ENCODE measurements at places on chromosomes 5 and 9.
A peak's percentile ranks its signal among the peaks of the same experiment; 100 is the strongest.

DNA sequence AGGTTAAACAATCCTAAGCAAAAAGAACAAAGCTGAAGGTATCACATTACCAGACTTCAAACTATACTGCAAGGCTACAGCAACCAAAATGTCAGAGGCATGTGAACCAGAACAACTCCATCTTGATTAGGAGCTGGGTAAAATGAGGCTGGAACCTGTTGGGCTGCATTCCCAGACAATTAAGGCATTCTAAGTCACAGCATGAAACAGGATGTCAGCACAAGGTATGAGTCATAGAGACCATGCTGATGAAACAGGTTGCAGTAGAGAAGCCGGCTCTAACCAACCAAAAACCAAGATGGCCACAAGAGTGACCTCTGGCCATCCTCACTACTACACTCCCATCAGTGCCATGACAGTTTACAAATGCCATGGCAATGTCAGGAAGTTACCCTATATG lies 252.0 kb downstream of the RASEF start:
- DNase-seq: no peak

GRCh38 chr9:93807166-93808074 lies 147.7 kb downstream of the BARX1 start:
- no peak for DNase-seq

DNA sequence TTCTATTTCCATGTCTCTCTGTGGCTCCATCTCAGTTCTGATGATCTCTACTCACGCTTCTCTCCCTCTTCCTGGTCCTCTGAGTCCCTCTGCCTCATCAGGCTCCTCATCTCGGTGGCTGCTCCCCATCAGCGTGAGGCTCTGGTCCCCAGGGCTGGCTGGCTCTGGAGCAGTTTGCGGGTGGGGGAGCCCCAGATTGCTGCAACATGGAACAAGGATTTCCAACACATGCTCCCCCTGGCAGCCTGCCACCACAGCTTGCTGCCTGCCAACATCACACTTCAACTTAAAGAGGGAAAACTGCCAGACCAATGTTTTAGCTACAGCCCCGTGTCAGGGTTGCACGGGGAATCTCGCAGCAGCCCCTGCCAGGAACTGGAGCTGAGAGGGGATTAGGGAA lies 77.2 kb upstream of the NEK6 start:
- peak; percentile 71 for DNase-seq

DNA sequence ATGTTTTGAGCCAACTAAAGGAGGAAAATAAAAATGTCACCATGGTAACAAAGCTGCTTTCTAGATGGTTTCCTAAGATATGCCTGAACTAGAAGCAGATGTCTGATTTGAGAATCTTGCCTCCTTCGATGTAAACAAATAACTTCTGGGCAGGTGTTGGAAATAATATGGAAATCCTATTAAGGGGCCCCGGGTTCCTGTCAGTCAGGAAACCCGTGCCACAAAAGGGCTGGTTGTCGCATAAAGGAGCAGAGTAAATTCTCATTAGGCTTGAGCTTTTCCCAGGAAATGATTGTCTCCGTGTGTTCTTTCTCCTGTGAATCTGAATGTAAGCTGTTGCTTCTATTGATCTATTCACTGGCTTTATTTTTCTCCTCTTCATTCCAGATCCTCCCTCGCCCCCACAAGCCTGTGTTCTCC lies 90.8 kb downstream of the TLE4 start:
- no peak for DNase-seq

GRCh38 chr9:124749781-124750180 lies 21.3 kb downstream of the NR6A1 start:
- no peak for DNase-seq

DNA sequence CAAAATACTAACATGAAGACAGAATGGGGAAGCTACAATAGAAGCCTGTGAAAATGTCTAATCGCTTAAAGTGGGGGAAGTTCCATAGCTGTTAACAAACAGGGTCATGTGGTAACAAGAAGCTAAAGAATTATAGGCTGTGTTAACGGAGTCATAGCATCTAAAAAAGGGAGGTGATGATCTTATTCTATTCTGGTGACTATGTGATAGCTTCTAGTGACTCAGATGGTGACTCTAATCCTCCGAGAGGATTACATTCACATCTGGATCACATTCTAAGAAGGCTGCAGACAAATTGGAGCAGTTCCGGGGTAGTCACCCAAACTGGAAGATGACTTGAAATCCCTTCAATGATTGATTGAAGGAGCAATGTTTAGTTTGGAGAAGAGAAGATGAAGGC lies 142.1 kb downstream of the LIFR start:
- DNase-seq: no peak

DNA sequence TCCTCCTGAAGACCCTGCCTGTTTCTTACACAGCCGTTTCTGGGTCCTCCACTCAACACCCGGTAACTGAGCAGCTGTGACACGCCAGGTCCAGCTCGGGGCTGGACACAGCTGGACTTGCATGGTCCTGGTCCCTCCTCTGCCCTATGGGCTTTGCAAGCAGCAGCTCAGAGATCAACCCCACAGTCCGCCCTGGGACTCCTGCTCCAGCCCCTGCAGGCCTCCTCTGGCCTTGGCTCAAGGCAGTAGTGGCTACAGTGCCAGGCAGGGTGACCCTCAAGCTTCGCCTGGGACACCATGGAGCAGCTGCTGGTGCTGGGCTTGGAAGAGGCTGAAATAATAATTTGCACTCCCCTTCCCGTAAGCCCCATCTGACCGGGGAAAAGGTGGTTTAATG lies 66.1 kb upstream of the OLFM1 start:
- DNase-seq: no peak

DNA sequence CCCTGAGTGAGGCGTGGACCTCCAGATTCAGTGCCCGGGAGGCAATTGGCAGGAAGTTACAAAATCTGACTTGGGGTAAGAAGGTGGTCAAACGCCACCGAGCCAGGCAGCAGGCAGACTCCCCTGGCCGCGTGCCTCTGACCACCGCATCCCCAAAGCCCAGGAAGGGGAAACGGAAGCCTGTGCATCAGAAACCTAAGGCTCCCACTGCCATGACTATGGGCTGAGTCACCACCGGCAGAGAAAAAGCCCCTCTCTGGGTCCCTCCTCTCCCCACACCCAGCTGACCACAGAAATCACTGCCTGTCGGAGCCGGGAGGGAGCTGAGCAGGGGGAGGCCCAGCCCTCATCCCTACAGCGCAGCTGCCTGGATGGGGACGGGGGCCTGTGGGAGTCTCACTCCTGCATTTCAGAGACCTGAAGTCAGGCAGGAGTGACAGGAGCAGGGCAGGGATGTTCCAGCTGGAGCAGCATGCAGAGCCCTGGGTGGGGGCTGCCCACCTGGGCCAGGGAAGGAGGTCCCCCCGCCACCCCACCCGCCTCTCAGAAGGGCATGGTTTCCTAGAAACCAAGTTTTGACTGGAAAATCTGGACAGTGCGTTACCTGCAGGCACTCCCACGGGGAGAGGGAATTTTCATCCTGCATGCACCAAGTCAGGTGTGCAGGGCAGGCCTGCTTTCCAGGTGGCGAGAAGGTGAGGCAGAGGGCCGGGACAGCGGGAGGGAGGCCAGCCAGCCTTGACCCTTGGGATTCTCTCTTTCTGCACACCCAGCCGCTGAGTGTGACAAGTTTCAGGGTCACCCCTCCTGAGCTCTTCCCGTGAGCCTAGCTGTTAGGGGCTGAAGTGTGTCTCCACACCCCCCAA lies 68.2 kb downstream of the LRSAM1 start:
- no peak for DNase-seq

- DNase-seq: peak; percentile 43
Observed at GRCh38 chr9:86637515-86637914, 283.3 kb upstream of the TUT7 start.

GRCh38 chr5:115579216-115579615 lies 23.1 kb downstream of the TICAM2 start:
- DNase-seq: no peak

DNA sequence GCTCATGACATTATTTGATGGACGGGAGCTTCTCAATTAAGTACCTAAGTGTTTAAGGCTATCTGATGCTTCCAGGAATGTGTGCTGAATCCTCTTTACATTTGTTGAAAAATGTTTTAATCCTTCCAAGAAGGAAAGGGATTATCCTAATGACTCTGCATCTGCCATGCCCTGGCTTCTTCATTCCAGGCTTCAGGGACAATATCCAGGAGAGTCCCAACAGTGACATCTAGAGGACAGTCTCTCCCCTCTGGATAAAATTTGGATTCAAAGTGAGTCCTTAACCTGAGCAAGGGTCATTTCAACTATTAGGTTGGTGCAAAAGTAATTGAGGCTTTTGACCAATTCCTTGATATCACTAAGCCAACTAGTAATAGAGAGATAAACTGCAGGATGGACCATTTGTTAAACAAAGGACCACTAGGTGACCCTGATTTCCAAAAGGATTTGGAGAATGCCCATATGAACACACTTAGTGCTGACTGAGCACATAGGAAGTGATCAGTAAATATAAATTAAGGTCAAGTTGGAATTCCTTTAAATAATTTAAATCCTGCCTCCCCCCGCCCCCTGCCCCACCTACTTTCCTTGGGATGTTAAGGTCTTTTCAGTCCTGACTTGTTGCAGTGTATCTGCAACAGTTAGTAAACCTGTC lies 19.1 kb downstream of the TNFSF8 start:
- no peak for DNase-seq
